ENCODE measurements at places on chromosomes 3 and 15. TPM values are rescaled to one million over a fixed set of nuclear protein-coding genes. Genes with fewer than 3 reads are reported as not detected.
A peak's percentile ranks its signal among the peaks of the same experiment; 100 is the strongest.

- no peaks in the 10 kb centered on the region for H3K36me3 ChIP-seq
- no peak overlapping the region for H3K4me3 ChIP-seq
- H3K27ac ChIP-seq: peak overlapping the region; percentile 91
- no peaks in the 10 kb centered on the region for H3K27me3 ChIP-seq
Observed at GRCh38 chr3:188207941-188208515, 54.1 kb downstream of the LPP start.

The DOCK3 gene
- 3.9 TPM for total RNA-seq

DNA sequence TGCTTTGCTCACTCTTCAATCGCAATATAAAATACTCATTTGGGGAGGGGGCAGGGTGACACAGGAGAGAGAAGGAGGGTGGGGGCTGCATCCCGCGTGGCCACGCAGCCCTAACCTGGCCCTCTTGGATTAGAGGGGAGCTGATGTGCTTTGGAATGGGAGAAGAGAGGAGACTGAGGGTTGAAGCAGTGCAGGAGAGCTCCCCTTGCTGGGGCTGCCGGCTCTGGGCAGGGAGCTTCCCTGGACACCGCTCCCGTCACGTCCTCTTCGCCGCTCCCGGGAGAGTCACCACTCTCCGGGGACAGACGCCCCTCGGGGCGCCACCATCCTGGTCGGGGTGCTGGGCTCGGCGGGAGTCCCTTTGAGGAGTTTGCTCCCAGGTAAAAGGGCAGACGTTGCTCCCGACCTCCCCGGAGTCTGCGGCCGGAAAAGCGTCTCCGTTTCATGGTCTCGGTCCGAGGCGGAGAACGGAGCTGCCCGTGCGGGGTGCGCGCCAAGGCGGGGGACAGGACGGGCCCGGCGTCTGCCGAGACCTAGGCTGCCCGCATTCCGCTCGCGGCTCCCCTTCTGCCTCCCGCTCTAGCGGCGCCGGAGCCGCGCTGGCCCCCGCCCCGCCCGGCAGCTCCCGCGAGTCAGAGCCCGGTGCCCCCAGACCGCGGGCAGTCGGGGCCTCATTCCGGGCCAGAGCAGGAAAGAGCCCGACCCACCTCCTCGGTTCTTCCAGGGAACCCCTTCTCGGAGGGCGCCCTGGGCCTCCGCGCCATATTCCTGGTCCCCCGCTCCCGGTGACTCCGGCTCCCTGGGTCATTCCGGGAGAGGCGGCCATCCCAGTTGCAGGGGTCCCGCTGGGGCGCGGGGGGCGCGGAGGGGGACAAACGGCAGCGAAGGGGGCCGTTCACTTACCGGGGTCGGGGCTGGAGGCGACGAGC, 603 bp downstream of the SLC7A14 start:
- no peak overlapping the region for H3K27ac ChIP-seq
- no peaks in the 10 kb centered on the region for H3K36me3 ChIP-seq
- peak overlapping the region; percentile 9 for H3K4me3 ChIP-seq
- H3K4me1 ChIP-seq: peaks cover 8% of the 10 kb centered on the region

The SKOR1 gene
- total RNA-seq: not detected

GRCh38 chr15:92881211-92881754, 18.8 kb upstream of the CHD2 start:
- no peaks in the 10 kb centered on the region for H3K27me3 ChIP-seq
- H3K27ac ChIP-seq: peak overlapping the region; percentile 93
- peaks cover 21% of the 10 kb centered on the region for H3K4me1 ChIP-seq

The FBXO22 gene
- 13.8 TPM for total RNA-seq

- H3K4me3 ChIP-seq: no peak overlapping the region
- no peak overlapping the region for H3K27ac ChIP-seq
- H3K4me1 ChIP-seq: no peaks in the 10 kb centered on the region
- H3K27me3 ChIP-seq: no peaks in the 10 kb centered on the region
Observed at GRCh38 chr3:58271901-58272501, 34.0 kb upstream of the RPP14 start.

- no peaks in the 10 kb centered on the region for H3K36me3 ChIP-seq
- H3K4me3 ChIP-seq: no peak overlapping the region
- peak; percentile 34 for DNase-seq
- H3K4me1 ChIP-seq: no peaks in the 10 kb centered on the region
- H3K27me3 ChIP-seq: peaks cover 24% of the 10 kb centered on the region
Observed at GRCh38 chr3:126546013-126546412, 12.7 kb downstream of the C3orf22 start.

- no peak for DNase-seq
- no peaks in the 10 kb centered on the region for H3K4me1 ChIP-seq
- H3K36me3 ChIP-seq: no peaks in the 10 kb centered on the region
- peak overlapping the region; percentile 94 for H3K27ac ChIP-seq
- H3K27me3 ChIP-seq: no peaks in the 10 kb centered on the region
Observed at GRCh38 chr3:179321668-179322285, 1.1 kb upstream of the ZNF639 start.

The TGM5 gene
- total RNA-seq: not detected

The CAMK2N2 gene
- not detected for total RNA-seq

The NOP10 gene
- total RNA-seq: 67.6 TPM

- H3K27ac ChIP-seq: no peak overlapping the region
- H3K4me1 ChIP-seq: no peaks in the 10 kb centered on the region
- no peaks in the 10 kb centered on the region for H3K36me3 ChIP-seq
- no peak for DNase-seq
Observed at GRCh38 chr15:88334436-88334835, 77.9 kb upstream of the NTRK3 start.

DNA sequence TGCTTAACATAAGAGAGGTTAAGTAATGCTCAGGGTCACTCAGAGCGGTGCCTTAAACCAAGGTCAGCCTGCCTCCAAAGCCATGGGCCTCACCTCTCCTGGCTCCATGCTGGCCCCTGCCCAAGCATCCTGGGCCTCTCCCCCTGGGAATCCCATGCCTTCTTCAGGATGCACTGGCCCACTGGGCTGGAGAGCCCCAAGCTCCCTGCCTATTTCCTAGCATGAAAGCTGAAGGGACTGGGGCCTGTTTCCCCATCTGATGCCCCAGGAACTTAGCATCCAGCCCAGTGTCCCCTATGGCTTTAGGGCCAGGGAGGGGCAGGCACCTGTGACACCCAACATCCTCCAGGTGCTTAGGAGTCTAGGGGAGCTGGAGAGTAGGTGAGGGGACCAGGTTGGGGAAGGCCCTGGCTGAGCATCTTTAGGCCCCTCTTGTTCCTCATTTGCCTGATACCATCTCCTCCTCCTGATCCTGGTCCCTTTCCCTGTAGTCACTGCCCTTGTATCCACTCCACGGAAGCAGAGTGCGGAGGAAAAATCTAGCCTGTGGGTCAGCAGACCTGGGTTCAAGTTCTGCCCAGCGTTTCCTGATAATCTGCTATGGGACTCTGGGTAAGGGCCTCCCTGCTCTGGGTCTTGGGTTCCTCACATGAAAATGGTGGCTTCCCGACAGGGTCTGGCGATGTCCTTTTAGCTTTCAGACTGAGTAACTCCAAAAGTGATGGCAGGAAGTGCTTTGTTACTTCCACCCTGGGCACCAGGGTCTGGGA, 28.6 kb downstream of the EHD4 start:
- H3K36me3 ChIP-seq: no peaks in the 10 kb centered on the region
- no peaks in the 10 kb centered on the region for H3K4me1 ChIP-seq
- H3K4me3 ChIP-seq: no peak overlapping the region
- H3K27ac ChIP-seq: peak overlapping the region; percentile 49
- DNase-seq: no peak

GRCh38 chr15:52784799-52785671, 5.1 kb downstream of the ONECUT1 start:
- no peak for DNase-seq
- H3K4me3 ChIP-seq: no peak overlapping the region
- H3K27ac ChIP-seq: no peak overlapping the region
- peaks cover 57% of the 10 kb centered on the region for H3K4me1 ChIP-seq
- H3K27me3 ChIP-seq: peaks cover 79% of the 10 kb centered on the region

DNA sequence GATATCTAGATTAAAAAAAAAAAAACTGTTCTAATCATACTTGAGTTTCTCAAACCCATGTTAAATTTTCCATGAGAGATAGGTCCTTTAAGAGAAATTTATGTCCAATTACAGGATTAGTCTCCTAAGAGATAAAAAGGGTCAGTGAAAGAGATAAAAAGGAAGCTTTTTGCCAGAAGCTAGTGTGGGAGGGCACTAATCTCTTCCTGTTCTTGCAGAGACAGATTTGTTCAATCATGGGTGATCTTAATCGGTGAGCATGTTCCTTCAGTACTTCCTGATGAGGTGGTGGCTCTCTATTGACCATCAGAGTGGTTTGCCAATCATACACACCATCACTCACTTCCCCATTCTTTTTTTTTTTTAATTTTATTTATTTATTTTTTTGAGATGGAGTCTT, 16.9 kb upstream of the LPP start:
- no peak overlapping the region for H3K4me3 ChIP-seq
- no peaks in the 10 kb centered on the region for H3K27me3 ChIP-seq
- no peak overlapping the region for H3K27ac ChIP-seq
- DNase-seq: no peak
- H3K4me1 ChIP-seq: no peaks in the 10 kb centered on the region
- H3K36me3 ChIP-seq: no peaks in the 10 kb centered on the region

- no peaks in the 10 kb centered on the region for H3K4me1 ChIP-seq
- no peaks in the 10 kb centered on the region for H3K27me3 ChIP-seq
- H3K4me3 ChIP-seq: no peak overlapping the region
- peaks cover 24% of the 10 kb centered on the region for H3K36me3 ChIP-seq
- no peak for DNase-seq
- H3K27ac ChIP-seq: no peak overlapping the region
Observed at GRCh38 chr3:126439968-126440708, 35.6 kb downstream of the ZXDC start.

DNA sequence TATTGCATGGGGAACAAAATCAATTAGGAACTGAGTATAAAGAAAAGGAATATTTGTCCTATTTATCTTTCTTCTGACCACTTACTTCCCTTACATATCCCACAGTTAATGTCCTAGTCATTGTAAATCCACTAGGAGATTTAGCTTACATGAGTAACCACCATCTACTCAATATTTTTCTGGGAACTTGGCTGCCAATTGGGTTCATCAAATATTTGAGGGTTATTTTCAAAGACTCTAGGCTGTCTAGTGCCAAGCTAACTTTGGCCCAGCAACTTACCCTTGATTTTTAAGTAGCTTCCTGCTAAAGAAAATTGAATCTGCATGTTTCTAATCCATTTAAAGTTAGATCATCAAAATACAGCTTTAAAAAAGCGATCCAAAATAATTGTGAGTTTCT, 362.5 kb upstream of the EPHA3 start:
- H3K4me1 ChIP-seq: no peaks in the 10 kb centered on the region
- no peak overlapping the region for H3K27ac ChIP-seq
- no peak overlapping the region for H3K4me3 ChIP-seq
- H3K36me3 ChIP-seq: no peaks in the 10 kb centered on the region

The GUCA1C gene
- not detected for total RNA-seq

GRCh38 chr3:152942366-152942765, 107.4 kb downstream of the P2RY1 start:
- no peaks in the 10 kb centered on the region for H3K27me3 ChIP-seq
- DNase-seq: no peak
- no peaks in the 10 kb centered on the region for H3K36me3 ChIP-seq
- no peak overlapping the region for H3K27ac ChIP-seq
- no peak overlapping the region for H3K4me3 ChIP-seq

The GRAMD1C gene
- 1.1 TPM for total RNA-seq

DNA sequence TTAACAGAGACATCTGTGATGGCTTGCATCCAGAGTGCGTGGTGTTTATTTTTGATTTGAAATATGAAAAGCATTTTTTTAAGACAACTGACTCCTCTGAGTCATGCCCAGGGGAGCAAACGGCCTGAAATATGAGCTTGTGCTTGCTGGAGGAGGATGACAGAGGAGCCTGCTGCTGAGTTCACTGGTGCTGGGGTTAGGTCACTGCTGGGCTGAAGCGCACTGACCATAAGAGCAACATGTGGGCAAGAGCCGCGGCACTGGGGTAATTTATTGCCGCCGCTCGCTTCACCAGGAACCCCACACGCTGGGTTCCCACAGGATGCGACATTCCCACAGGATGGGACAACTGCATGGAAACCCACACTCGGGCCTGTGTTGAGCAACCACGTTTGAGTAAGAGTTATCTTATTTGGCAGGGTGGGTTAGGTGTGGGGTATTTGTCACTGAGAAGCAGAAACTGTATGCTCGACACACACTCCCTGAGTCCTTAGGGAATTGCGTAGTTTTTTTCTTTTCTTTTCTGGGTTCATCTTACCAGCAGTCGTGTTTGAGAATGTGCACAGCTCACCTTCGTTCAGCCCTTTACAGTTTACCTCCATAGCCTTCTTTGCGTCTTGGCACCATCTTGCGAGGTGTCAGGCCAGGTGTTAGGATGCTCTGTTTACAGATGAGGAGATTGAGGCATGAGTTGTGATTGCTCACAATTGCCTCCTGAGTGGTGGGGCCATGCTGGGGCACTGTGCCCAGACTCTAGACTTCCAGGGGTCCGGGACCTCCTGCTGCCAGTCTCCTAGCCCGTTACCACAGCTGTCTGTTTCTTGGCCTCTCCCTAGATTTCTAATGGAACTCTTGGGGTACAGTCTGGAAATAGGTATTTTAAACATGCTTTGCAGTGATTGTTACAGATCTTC, 60.4 kb downstream of the SMAD3 start:
- H3K27ac ChIP-seq: peak overlapping the region; percentile 82
- peaks cover 64% of the 10 kb centered on the region for H3K4me1 ChIP-seq
- H3K36me3 ChIP-seq: no peaks in the 10 kb centered on the region
- peak; percentile 92 for DNase-seq
- H3K4me3 ChIP-seq: no peak overlapping the region

The ZNF80 gene
- not detected for total RNA-seq

The SLC12A8 gene
- 0.33 TPM for total RNA-seq

GRCh38 chr15:101286471-101287114, 8.5 kb downstream of the SNRPA1 start:
- H3K4me3 ChIP-seq: no peak overlapping the region
- H3K4me1 ChIP-seq: no peaks in the 10 kb centered on the region
- peaks cover 82% of the 10 kb centered on the region for H3K36me3 ChIP-seq
- no peak for DNase-seq
